ENCODE measurements at places on chromosomes 2 and 18. TPM values are rescaled to one million over a fixed set of nuclear protein-coding genes. Genes with fewer than 3 reads are reported as not detected.

Gene CHN1
- total RNA-seq = 1.6 TPM

Gene ANKRD30B
- total RNA-seq = not detected

GRCh38 chr2:44772131-44772530, 169.4 kb upstream of the SIX3 start:
- no peak for DNase-seq

DNA sequence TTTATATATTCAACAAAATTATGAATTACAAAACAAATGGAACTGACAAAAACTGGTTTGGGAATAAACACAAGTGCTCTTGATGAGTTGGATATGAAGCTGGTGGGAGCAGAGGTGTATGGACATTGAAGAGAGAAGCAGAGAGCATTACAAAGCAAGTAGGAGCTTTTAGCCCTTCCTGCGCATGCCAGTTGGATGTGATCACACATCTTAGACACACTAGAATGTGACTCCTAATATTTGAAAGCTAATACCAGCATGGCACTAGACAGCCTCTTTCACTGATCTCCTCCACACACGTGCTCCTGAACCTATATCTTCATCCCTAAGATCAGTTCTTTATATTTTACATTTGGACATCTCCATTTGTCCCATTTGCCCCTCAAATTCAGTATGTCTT, 298.1 kb downstream of the MTX2 start:
- no peak for DNase-seq

All from liver (tissue), 10 donors.